ENCODE measurements at places on chromosomes 13 and 19. TPM values are rescaled to one million over a fixed set of nuclear protein-coding genes. Genes with fewer than 3 reads are reported as not detected.

CFAP97D2 gene
- not detected for total RNA-seq

IGLON5 gene
- 0.21 TPM for total RNA-seq

PCP2 gene
- total RNA-seq: not detected

STAP2 gene
- 14.4 TPM for total RNA-seq

ZNF112 gene
- 18.7 TPM for total RNA-seq

SERPINE3 gene
- 0.16 TPM for total RNA-seq

FFAR3 gene
- 0.16 TPM for total RNA-seq

PTH2 gene
- not detected for total RNA-seq

NAPSA gene
- total RNA-seq: 0.58 TPM

ERCC5 gene
- total RNA-seq: 70.8 TPM

RABAC1 gene
- total RNA-seq: 89.0 TPM

PCDH17 gene
- 12.4 TPM for total RNA-seq

RHPN2 gene
- 3.5 TPM for total RNA-seq

SOX1 gene
- total RNA-seq: not detected
